ENCODE measurements at places on chromosomes 5 and 9. TPM values are rescaled to one million over a fixed set of nuclear protein-coding genes. Genes with fewer than 3 reads are reported as not detected.

Gene FOXE1
- not detected for total RNA-seq

Gene PCDHB5
- 3.2 TPM for total RNA-seq

Gene FOXD4
- 0.55 TPM for total RNA-seq

Gene MCTP1
- total RNA-seq: 15.8 TPM

Gene GPRIN1
- 0.55 TPM for total RNA-seq

Gene IL13
- not detected for total RNA-seq
